DMS 273 treated with DMSO at 0.1 percent for 48 hours (cell line): ENCODE measurements at places on chromosomes 5 and 9.

GRCh38 chr5:142861011-142861410 lies 90.8 kb downstream of the ARHGAP26 start:
- DNase-seq: no peak

- no peak for DNase-seq
Measured at GRCh38 chr5:143646961-143647360, 165.0 kb upstream of the HMHB1 start.

GRCh38 chr9:86893811-86894490 lies 53.4 kb downstream of the GAS1 start:
- DNase-seq: no peak

GRCh38 chr5:76273206-76273885 lies 129.7 kb upstream of the IQGAP2 start:
- no peak for DNase-seq

GRCh38 chr5:1657161-1657741 lies 133.5 kb upstream of the LPCAT1 start:
- DNase-seq: no peak

DNA sequence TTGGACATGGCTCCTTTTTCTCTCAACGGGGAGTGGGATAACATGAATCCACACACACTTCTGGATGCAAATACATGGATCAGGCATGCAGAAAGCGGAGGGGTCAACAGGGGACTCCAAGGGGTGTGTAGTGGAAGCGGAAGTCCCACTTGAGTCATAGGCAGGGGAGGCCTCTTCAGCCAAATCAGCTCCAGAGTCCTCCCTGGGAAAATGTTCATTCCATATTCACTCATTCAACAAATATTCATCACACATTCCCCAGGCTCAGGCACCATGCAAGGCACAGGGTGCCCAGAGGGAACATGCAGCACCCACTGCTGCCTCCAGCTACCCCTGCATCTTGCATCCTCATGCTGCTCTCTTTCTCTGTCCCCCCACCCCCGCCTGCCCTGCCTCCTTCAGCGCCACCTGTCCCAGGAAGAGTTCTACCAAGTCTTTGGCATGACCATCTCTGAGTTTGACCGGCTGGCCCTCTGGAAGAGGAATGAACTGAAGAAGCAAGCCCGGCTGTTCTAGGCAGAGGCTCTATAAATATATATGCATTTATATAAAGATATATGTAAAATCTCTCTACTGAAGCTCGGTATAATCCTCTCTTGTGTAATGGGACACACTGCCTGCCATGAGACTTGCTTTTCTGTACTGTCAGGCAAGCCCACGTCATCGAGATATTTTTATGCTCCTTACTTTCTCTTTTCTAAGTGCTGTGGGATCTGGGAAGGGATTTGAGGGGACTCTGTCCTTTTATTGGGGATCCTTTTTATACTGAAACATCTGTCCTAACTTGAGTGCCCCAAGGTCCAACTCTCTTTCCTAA lies 13.6 kb upstream of the AFAP1L1 start:
- DNase-seq: no peak

DNA sequence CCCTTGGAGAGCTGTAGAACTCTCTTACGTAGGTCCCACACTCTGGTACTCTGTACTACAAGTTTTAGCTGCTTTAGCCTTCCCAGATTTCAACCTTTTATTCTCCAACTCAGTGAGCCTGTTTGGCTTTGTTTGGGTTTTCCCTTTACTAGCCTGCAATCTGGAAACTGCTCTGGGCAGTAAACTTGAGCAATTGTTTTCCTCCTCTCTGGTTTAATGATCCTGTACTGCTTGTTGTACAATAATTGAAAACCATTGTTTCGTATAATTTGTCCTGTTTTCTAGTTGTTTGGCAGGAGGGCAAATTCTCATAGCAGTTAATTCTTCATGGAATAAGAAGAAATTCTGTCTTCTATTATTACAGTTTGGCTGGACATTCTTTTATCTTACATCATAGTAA lies 62.8 kb upstream of the TLX3 start:
- DNase-seq: no peak

DNA sequence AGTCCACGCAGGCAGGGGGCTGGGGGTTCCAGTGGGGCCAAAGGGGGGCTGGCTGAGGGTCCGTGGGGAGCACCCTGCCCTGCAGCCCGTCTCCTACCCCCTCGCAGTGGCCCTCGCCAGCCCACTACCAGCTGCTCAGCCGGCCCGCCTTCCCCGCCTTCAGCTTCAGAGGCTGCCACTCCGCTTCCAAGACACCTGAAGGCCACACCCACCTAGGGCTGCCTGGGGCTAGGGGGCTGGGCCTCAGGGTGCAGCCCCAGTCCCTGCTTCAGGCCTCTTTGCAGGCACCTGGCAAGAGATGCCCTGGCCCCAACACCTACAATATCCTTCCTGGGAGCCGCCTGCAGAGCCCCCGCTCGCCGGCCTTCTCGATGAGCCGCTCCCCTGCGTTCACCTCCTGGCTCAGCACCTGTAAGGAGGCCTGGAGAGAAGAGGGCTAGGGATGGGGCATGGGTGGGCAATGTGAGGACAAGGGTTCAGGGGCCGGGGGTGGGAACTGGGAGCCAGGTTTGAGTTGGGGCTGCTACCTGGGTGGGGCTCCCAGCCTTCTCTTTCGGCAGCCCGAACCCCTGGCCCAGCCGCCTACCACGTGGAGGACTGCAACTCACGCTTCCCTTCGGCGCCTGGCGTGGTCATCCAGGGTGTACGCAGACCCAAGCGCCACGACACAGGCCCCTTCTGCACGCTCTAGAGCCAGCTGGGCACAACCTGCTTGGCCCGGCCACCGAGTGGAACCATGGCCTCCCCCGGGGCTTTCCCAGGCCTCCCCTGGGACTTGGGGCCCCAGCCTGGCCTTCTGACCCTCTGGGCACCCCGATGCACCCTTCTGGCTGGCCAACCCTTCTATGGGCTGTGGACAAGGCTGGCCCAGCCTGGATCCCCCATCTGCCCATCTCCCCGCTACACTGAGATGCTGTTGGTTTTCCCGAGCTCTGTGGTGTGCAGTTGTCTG lies 1.7 kb downstream of the STPG3 start:
- DNase-seq: no peak

DNA sequence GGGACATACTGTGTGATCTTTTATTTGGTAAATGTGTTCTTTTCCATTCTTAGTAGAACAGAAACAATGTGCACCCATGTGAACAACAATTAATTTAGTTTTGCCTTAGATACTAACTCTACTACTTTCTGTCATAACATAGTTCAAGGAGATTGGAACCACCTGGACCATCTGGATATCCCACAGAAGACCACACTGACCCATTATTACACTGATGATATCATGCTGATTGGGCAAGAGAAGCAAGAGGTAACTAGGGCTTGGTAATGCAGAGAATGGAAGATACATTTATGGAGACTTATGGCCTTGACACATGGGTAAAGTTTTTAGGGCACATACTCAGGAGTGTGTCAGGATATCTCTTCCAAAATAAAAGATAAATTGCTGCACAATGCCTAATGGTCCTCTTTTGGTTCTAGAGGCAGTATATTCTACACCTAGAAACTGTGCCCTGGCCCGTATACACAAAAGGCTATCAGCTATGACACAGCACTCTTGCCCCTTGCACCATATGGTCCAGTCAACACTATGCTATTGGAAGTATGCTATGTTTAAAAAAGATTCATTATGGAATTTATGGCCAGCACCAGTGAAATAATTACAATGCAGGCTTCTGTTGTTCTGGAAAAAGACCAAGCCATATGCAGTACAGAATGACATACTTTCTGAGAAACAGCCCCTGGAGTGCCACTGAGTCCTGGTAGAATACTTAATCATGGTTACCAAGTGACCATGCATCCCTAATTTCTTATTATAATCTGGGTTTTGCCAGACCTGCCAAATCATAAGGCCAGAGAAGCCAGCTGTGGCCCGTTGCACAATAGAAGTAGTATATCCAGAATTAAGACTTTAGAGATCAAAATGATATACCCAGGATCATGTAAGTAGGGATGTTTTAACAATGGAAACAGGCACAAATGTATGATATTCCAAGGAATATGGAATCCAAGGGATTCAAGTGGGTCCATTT lies 41.6 kb upstream of the MROH2B start:
- no peak for DNase-seq

DNA sequence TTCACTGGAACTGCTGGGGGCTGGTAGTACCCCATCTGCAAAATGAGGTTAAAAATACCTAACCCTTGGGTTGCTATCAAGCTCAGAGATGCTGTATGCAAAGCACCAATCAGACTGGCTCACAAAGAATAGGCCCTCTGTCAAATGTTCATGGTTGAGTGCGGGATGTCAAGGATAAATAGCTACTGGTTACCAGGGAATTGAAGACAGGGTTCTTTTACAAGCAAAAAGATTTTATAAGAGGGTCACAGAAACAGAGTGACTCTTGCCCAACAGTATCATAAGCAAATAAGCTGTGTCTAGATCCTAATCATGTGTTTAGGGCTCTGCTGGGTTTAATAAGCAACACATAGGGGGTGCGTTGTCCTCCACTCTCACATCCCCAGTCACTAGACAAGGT lies 11.9 kb downstream of the SYK start:
- DNase-seq: no peak

GRCh38 chr5:177089127-177089526 lies 2.4 kb downstream of the FGFR4 start:
- no peak for DNase-seq

DNA sequence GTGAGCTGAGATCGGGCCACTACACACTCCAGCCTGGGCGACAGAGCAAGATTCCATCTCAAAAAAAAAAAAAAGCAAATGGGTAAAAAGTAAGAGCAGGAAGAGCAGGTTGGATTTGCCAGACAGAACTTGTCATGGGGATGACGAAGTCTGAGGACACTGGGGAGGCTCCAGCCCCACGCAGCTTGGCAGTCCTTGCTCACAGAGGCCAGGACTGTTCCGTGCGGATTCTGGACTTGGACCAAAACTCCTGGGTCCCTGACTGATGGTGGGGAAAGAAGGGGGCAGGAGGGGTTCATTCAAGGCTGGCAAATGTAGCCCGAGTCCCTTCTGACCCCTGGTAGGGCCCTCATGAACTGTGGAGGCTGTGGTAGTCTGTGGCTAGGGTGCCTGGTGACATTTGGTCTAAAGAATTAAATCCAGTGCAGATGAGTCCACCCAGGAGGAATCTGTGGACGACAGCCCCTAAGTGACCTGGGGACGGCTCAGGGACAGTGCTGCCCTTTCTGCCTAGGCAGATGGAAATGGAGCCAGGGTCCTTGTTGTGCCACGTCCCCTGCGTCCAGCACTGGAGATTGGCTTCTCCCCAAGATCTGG lies 3.1 kb downstream of the FGD3 start:
- DNase-seq: no peak

DNA sequence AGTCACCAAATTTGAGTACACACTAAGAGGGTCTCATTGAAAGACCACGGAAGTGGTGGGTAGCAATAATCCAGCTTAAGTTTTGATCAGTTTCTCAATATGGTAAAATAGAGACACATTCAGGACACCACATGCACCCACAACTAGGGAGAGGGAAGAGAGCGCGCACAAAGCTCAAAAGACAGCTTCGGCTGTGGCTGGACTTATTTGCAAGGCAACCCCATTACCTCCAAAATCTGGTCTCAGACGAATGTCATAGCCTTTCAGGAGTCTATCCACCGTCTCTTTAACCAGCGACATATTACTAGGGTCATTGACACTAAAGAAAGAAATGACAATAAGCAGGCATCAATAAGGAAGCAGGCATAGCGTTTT lies 443 bp downstream of the GABRB2 start:
- no peak for DNase-seq

DNA sequence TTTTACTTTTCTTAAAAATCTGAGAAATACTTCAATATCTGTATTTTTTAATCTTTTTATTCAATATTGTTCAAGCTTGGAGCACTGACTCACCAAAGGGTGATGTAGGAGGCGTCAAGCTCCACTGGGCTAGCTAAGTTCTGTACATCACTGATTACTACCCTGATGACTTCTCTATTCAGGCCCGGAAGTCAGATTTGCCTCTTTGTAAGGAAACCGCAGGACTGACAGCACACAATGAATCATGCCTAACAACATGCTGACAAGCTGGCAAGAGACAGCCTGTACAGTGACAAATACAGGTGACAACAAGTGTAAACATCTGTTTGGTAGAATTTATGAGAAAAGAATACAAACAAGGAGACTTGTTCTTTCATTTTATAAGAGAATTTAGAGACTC lies 627.9 kb upstream of the RORB start:
- DNase-seq: no peak

DNA sequence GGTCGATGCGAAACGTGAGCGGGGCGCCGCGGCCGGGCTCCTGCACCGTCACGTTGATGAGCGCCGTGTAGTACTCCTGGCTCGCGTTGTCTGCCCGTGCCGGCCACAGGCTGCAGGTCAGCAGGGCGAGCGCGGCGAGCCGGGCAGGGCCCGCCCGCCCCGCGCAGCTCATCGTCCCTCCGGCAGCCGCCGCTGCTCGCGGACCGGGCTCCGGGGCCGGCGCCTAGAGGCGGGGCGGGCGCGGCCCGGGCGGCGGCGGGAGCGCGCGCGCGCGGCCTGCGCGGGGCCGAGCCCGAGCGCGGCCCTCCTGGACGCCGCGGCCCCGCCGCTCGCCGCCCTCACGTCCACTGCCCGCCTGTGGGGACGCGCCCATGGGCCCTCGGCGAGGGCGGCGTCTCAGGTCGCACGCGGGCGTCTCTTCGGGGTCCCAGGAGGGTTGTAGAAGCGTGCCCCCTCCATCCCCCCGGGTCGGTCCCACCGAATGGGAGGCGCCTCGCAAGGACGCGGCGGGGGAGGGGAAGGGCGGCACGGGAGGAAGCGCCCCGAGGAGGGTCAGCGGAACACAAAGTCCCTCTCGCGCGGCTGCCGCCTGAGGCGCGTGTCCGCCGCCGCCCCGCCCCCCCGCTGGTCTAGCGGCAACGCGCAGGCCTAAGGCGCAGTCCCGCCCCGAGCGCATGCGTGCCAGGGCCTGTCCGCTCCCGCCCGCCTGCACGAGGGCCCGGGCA lies at the start of gene RNF130:
RNF130 (minus strand) TSS at position 229 of the 725 bp plus-strand sequence; CDS start at position 172, 57 bp downstream.
- DNase-seq: peak; percentile 64

- no peak for DNase-seq
Measured at GRCh38 chr9:130984521-130984920, 24.5 kb upstream of the LAMC3 start.

GRCh38 chr5:173742432-173742816 lies 126.0 kb upstream of the BOD1 start:
- DNase-seq: no peak

DNA sequence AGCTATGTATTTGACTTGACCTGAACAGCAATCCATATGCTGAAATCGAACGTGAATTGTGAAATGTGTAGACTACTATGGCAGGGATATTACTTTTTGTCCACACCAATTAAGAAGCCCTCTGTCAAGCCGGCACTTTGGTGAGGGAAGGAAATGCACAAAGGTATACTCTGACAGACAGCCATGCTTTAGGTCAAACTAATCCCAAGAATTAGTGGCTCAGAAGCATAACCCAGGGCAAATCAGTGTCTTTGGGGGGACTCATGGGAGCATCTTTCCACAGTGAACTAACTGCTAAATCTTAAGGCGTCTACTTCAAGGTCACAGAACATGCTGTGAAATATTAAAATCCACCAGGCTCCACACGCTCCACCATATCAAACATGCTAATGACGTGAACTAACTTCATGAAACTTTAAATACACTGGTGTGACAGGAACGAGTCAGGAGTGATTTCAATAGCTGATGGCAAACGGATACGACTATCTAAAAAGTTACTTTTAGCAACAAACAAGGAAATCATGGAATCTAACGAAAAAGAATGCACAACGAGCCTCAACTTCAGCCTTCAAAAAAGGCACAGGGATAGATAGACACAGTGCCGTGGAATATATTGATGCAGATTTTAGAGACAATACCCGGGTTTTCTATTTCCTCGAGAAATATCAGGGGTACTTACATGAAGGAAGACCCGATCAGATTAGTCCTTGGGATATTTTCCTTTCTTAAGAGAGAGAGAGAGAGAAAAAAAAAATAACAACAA lies 527 bp downstream of the MEF2C start:
- no peak for DNase-seq

GRCh38 chr5:179315356-179315890 lies 29.8 kb downstream of the ADAMTS2 start:
- DNase-seq: no peak
